ENCODE measurements at places on chromosomes 16 and 17.
A peak's percentile ranks its signal among the peaks of the same experiment; 100 is the strongest.

DNA sequence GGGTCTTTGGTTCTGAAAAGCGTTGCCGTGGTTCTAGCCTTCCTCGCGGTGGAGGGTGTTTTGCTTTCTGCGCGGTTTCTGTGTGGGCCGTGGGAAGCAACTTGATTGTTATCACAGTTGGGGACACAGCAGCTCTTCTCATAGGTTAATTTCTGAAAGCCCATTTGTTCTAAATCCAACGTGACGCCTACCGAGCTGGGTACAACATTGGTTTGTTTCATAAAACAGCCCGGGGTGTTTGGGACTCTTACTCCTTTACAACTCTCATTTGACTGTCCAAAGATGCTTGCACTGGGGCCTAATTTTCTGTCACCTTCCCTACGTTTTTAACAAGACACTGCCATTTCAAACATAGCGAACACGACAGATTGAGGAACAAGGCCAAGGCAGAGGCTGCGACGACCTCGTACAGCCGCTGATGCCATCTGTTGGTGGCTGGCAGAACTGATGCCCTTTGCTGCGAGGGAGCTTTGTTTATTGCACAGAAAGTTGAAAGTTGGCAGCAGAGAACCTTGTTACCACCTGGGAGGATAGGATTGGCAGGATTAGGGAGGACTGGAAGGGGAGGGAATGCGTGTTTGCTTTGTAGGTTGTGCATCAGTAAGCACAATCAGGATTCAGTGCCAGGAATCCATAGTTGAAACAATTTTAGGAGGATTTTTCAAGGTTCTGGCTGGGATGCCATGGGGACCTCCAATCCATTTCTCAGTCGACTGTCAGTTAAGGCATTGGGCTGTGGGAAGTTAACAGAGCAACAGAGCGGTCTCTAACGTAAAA lies 98.3 kb downstream of the PITPNC1 start:
- DNase-seq = peak; percentile 79

DNA sequence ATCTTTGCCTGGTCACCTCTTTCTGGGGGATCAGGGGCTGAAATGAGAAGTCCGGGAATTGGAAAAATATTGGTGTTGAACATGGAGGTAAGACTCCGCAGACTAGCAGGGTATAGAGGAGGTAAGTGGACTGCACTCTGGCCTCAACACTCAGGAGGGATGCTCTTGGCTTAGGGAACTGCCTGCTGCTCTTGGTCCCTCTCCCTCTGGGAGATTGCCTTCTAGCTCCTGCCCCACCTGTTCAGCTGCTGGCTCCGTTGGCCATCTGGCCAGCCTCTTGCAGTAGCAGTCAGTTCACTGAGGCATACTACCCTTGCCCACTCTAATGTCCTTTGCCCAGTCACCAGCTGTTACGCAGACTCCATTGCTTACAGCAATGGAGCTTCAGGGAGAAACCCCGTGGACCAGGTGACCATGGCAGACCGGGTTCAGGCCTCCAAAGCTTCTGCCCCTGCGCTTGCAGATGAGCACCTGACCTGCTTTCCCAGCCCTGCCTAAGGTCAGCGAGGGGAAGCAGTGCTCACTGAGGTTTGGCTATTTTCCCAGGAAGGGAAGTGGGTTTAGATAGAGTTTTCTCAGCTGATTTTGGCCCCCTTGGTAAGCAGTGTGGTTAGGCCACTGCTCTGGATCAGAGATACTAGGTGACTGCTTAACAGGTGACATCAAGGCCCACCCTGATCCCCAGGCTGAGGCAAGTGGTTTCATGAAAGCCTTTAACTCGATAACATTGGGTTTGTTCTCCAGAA lies 11.9 kb downstream of the CDK5RAP3 start:
- DNase-seq = no peak

GRCh38 chr16:65793781-65794180 lies 572.7 kb upstream of the CDH5 start:
- no peak for DNase-seq

GRCh38 chr17:30068465-30068864 lies 48.2 kb upstream of the NSRP1 start:
- no peak for DNase-seq

DNA sequence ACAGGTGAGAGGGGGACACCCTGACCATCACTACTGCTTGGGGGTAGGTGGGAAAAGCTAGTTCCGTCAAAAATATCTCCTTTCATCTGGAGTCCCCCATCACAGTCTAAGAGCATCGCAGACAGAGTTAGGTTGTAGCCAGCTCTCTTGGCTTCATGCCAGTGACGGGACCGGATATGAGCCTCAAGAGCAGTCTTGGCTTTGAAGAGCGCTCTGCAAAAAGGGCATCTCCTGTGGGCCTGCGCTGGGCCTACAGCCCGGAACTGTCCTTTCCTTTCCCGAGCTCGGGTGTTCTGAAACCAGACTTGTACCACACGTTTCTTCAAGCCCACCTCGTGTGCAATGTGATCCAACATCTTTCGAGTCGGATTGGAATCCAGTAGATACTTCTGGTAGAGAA lies 253.6 kb downstream of the ZFHX3 start:
- DNase-seq = no peak

Data from cardiac fibroblast (primary cell).